ENCODE measurements at places on chromosomes 3 and 15.

DNA sequence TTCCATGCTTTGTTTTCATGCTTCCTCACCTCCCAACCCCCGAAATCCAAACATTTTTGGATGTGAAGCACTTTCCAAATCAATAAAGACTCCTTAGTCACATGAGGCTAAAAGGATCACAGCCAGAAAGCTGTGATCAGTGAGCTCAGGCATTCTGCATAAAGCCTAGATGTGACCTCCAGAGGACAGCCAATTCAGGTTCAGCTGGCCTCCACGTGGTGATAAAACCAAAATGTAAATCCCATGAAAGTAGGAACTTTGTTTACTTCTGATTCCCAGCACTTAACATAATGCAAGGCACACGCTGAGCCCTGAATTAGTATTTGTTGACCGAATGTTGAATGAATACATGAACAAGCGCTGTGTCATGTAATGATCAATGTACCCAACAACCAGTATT is 249.5 kb upstream of the EOMES start:
- DNase-seq, result no peak

GRCh38 chr3:133934073-133934970 is 38.6 kb upstream of the RAB6B start:
- DNase-seq, result no peak

- no peak for DNase-seq
These were observed 5.3 kb downstream of the FGD5 start for GRCh38 chr3:14823910-14824629.

- no peak for DNase-seq
These were observed 257.5 kb downstream of the MFSD1 start for GRCh38 chr3:159059395-159059794.

DNA sequence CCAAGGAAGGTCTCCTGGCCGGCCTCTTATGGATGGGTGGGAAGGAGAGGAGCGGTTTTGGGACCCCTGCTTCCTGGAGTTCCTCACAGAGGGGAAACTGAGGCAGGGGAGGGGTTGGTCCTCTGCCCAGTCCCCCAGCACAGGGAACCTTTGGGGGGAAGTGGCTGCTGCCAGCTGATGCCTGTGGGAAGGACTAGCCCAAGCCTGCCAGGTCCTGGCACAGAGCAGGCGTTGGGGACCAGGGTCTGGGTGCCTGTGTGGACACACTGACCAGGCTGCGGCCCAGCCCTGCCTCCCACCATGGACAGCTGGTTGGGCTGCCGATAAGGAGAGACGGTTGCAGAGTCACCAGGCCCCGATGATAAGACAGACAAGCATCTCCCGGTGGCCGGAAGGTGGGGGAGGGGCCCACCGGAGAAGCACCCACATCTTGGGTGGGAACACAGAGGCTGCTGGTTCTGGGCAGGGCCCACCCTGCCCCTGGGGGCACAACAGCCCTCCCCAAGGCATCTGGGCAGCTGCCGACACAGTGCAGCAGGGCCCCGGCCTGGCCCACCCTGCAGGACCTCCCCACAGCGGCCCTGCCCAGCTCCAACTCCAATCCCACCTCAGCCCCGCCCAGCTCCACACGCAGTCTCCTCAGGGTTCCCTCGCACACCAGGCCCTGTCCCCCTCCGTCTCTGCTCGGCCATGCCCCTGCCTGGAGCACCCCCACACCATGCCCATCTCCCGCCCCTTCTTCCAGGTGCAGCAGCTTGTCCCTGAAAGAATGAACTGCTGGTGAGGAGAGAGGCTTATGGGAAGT is 50.7 kb downstream of the DNAJB8 start:
- DNase-seq, result no peak

DNA sequence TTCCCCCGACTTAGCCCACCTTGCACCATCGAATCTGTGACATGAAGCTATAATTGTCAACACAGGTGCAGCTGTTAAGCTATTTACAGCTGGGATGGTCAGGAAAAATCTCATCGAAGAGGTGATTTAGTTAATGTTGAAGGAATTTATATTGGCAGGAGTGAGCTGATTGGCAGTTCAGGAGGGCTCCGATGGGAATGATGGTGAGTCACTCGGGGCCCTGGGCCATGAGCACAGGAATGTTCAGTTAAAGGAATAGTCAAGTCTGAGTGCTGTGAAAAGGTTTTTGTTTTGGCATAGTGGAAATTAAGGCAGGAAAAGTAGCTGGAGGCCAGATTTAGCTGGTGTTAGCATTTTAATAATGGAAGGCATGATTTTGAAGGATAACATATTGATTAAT is 95.7 kb downstream of the OXSM start:
- no peak for DNase-seq

DNA sequence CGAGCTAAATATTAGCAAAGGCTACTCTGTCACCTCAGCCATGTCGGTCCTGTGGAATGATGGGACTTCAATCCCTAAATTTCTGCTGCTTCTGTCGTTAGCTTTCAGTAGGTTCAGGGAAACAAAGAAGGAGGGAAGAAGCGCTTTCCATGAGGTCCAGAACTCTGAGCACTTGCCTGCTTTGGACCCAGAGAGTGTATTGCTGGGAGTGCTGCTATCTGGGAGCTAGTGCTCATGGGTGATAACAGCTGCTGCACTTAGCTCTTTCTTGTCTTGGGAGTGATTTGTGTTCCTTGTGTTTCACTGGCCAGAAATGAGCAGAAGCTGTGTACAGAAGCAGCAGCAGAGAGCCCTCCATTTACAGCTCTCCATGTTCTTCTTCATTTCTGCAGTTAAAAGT is 369.8 kb downstream of the DIPK2A start:
- no peak for DNase-seq

GRCh38 chr3:138375447-138375846 is 27.1 kb downstream of the MRAS start:
- no peak for DNase-seq

DNA sequence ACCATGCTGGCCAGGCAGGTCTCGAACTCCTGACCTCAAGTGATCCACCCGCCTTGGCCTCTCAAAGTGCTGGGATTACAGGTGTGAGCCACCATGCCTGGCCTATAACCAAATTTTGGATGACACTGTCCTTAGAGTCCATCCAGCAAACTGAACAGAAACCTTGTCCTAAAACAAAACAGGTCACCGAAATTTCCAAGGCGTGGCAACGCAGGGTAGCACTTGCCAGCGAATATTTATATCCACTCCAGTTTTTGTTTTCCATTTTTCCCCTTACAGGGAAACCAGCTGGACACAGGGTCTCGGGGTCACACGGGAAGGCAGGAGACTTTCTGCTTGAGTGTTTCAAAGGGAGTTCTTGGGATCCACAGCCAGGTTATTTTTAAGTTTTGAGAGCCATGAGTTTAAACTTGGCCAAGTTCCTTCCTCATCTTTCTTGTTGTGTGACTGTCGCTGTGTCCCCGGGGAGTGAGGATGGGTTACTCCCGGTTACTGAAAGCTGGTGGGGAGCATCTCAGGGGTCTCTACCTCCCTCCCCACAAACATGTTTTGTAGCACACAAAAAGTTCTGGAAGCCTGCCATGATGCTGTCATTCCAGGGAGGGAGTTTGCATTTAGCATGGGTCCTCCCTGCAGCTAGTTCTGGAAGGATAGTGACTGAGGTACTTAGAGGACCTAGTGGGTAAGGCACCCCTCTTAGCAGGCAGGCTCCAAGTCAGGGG is 12.6 kb downstream of the LIMD1 start:
- DNase-seq, result no peak

DNA sequence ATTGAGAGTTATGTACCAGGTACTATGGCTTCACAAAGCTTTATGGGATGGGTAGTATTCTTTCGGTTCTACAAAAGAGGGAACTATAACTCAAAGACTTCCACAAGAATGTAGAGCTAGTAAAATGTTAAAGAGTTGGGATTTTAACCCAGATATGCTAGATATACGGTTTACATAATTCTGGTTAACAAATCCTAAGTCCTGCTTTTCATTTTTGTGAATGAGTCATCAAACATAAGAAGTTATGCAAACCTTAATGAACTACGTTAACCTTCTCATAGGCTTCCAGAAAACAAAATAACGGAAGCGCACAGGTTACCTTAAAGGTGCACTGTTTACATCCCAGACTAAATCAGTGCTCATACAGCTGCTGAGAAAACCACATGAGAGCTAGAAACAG is 1049.3 kb downstream of the MCTP2 start:
- no peak for DNase-seq

- no peak for DNase-seq
These were observed 13.3 kb upstream of the SUSD5 start for GRCh38 chr3:33231756-33232465.

- no peak for DNase-seq
These were observed 120.1 kb downstream of the LIPC start for GRCh38 chr15:58551764-58552504.
